ENCODE measurements at places on chromosomes 1 and 21.

- DNase-seq: no peak
Measured at GRCh38 chr1:10903421-10903820, 107.0 kb upstream of the CASZ1 start.

DNA sequence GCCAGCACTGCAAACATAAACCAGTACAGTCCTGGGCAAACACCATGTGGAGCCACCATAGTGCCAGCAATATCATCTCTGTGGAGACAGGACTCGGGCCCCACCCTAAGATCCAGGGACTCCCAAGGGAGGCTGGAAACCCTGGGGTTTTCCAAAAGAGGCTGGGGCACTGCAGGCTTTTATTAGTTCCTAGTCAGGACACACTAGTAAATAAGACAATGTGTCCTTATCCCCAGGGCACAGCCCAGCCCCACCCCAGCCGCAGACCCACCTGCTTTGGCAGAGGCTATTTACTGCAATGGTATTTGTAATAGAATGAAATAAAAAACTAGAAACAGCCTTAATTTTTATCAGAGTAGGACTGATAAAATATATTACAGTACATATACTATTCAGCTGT is 486 bp upstream of the GJB3 start:
- DNase-seq: no peak

DNA sequence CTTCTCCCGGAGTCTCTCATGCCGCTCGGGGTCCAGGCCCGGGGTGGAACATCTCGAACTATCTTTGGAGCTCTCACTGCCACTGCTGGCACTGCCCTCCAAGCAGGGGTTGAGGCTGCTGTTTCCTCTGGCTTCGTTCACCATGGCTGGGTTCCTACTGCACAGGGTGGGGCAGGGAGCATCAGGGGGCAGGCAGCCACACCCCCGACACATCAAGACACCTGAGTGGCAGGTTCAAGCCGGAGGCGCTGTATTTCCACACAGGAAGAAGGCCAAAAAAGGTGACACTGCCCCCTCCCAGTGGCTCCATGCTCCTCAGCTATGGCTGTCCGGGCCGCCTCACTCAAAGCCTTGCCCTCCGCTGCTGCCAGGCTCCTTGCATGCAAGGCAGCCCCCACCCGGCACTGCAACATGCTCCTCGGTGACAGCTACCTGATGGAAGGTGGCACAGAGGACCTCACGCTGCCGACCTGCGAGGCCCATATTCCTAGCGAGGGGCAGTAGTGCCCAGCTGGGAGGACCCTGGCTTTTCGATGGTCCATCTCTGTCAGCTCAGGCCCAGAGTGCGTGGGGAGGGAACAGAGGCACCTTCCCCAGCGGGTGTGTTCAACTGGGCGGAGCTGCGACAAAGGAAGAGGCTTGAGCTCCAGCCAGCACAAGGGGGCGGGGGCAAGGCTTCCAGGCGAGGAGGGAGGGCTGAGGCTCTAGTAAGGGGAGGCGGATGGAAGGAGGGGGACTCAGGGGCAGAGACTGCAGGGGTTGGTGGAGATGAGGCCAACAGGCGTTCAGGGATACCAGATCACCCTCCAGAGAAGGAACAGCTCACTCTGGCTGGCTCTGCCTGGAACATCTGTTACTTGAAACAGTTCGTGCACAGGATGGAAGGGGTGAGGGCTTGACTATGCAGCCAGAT is 2.5 kb downstream of the MTHFR start:
- DNase-seq: no peak

- no peak for DNase-seq
Measured at GRCh38 chr1:182615468-182616129, 11.4 kb upstream of the RGS16 start.

GRCh38 chr1:22317231-22317919 is 134.3 kb upstream of the ZBTB40 start:
- DNase-seq: no peak

- no peak for DNase-seq
Measured at GRCh38 chr1:225448146-225448805, 20.4 kb upstream of the LBR start.

DNA sequence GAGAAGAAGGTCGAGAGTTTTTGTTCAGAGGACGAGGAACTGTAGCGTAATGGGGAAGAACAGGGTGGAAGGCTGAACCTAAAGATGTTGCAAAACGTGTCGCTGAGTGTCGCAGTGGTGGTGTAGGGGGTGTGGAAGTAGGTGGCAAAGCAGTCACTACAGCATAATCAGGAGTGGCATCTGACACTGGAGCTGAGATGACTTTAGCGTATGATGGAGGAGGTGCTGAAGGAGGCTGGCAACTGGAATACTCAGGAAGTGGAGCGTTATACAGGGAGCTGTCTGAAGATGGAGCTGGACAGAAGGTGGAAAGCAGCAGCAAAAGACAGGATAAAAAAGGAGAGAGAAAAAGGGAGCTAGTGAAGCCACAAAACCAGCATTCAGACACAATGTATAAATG is 89.9 kb upstream of the LBR start:
- DNase-seq: no peak

DNA sequence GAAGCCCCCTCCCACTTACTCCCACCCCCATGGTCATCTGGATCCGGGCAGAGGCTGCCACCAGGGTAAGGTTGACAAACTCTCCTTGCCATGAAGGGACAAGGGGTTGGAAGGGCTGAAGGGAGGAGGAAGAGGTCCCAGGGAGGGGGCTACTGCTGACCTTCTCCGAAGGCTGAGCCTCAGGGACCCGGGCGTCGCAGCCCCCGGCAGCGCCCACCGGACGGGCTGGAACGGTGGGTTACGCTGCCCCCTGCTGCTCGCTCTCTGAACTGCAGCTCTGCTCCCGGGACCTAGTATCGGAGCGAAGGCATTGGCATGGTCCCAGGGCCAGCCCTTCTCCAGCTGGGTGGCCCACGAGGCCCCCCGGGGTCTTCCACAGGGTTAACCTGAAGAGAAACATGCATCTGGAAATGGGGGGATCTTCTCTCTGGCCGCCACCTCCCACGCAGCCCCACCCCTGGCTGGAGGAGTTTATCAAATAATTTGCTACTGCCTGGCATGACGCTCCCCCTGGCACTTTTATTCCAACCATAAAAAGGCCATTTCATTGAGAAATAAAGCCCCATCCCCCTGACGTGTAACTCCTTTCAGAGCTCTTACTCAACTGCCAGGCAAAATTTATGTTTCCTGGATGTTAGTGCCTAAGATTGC is 70.4 kb upstream of the TARDBP start:
- DNase-seq: no peak

DNA sequence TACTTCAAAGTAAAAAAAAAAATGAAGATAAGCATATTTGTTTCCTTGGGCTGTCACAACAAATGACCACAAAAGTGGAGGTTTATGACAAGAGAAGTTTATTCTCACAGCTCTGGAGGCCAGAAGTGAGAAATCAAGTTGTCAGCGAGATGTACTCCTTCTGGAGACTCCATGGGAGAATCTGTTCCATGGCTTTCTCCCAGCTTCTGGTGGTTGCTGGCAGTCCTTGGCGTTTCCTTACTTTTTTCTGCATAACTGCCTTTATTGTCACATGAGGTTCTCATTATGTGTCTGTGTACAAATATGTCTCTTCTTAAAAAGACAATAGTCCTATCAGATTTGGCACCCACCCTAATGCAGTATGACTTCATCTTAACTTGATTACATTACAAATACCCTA is 398.3 kb downstream of the KCNT2 start:
- no peak for DNase-seq

GRCh38 chr1:11730429-11730891 is 5.5 kb upstream of the AGTRAP start:
- no peak for DNase-seq

- no peak for DNase-seq
Measured at GRCh38 chr1:216194721-216195120, 228.5 kb downstream of the USH2A start.

DNA sequence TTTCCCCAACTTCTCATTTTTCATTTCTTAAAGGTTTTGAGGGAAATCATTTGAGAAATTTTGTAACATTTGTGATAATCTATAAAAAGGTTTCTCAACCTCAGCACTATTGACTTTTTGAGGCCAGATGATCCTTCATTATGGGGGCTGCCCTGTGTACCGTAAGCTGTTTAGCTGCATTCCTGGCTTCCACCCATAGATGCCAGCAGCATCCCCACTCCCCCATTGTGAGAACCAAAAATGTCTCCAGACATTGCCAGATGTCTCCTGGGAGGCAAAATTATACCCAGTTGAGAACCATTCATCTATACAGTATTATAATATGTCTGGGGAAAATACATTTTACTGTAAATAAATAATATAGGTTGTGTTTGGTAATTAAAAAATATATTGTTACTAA is 146.0 kb downstream of the PBX1 start:
- no peak for DNase-seq

DNA sequence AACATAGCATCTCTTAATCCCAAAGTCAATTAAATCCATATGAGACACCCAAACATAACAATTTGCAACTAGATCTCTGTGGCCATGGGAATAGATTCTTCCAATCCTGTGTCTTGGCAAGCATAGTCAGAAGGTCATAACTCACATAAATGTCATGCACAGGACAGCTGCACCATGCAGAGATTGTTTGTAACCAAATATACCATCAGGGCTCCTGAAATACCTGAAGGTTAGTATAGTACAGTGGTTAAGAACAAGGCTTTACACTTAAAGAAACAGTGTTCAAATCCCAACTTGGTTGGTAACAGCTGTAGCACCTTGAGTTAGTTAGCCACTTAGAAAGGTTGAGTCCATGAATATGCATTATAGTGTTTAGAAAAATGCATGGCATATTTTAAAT is 82.6 kb upstream of the CCDC190 start:
- DNase-seq: no peak

DNA sequence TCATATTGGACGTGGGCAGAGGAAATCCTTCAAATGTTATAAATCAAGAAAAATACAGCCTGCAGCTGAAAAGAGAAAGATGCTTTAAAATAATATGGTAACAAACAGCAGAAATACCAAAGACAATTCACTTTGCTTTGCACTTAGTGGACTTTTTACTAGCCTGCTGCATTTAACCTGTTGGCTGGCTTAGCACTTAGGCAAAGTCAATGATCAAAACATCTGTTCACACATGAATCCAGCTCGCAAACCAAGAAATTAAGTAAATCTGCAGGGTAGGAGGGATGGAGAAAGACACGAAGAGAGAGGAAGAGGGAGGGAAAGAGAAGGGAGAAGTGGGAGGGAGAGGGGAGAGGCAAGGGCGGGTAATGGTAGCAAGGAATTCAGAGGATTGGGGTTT is 103.6 kb upstream of the RAB4A start:
- DNase-seq: no peak

GRCh38 chr1:217867446-217867995 is 236.4 kb downstream of the SPATA17 start:
- DNase-seq: no peak

DNA sequence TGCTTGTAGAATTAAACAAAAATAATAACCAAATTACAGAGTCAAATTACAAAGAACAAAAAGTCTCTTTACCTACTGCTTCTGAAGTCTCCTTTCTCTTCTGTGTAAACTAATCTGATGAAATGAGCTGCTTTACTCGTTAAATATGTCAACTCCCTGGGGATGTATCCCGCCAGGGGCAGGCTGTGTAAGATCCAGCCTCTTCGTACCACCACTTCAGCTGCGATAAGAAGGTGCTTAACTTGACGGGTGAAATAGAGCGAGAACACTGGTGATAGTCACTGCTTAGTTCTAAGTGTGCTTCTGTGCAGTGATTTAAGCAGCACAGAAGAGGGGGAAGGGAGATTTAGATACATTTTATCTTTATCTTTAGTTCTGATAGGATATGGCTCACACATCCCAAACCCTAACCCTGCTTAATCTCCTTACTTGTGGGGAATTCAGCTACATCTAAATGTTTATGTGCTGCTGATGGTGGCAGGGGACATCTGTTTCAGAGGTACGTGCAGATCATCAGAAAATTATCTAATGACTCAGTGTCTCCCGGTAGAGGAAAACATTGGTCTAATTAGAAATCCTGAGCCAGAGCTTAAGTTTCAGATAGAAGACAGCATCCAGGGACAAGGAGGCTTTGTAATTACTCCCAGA is 46.0 kb downstream of the RHOU start:
- no peak for DNase-seq

DNA sequence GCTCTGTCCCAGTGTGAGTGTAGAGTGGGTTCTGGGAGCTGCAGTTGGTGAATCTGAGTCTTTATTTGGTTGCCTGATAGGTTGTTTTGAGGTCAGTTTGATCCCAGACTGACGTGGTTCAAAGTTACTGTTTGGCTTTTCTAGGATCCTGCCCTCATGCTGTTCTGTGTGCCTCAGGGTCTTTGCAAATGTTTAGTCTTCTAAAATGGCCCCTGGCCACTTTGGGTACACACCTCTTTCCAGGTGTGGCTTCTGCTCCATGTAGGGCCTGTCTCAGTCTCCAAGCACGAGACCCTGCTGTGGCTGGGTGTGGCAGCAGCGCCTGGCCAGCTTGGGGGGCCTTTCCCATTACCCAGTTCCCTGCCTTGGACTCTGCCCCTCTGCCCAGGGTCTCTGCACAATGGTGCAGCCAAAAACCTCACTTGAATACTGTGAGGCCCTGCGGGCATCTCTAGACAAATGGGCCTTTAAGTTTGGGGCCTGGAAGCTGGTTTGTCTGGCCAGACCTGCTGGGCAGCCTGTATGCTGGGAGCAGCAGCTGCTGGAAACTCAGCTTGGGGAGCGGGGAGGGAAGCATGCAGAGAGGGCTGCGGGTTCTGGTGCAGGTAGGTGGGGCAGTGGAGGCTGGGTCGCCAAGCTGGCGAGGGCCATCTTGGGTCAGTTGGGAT is 5.6 kb downstream of the PTPRF start:
- DNase-seq: no peak

DNA sequence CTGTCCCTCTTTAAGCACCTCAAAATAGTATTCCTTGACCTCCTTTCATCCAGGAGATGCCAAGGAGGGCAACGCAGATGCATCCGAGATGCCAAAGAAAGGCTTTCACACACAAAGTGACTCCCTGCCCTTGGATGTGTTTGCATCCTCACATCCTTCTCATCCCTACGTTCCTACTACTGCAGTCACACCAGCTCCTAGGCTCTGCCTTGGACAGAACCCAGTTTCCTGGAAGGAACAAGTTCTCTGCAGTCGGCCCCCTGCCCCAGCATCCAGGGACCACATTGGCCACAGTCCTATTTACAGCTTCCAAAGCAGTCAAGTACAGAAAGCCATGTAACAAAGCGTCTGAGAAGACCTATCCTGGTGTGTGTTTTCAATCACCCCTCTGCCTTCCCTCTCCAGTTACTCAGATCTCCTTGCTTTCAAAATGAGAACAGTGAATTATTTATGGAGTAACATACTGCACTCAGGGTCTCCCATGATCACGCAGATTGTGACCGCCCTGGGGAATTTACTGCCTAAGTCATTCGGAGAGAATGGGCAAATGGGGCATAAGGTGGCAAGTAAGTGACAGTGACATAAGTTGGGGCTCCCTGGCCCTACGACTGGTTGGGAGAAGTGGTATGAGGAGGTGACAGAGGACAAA is 21.8 kb upstream of the SRP9 start:
- DNase-seq: no peak

- DNase-seq: no peak
Measured at GRCh38 chr1:12230549-12231275, 882 bp downstream of the VPS13D start.

GRCh38 chr1:218660678-218661053 is 315.5 kb downstream of the TGFB2 start:
- peak; percentile 74 for DNase-seq

GRCh38 chr21:41653954-41654491 is 112.8 kb downstream of the RIPK4 start:
- no peak for DNase-seq
